ENCODE measurements at places on chromosomes 4 and X.

DNA sequence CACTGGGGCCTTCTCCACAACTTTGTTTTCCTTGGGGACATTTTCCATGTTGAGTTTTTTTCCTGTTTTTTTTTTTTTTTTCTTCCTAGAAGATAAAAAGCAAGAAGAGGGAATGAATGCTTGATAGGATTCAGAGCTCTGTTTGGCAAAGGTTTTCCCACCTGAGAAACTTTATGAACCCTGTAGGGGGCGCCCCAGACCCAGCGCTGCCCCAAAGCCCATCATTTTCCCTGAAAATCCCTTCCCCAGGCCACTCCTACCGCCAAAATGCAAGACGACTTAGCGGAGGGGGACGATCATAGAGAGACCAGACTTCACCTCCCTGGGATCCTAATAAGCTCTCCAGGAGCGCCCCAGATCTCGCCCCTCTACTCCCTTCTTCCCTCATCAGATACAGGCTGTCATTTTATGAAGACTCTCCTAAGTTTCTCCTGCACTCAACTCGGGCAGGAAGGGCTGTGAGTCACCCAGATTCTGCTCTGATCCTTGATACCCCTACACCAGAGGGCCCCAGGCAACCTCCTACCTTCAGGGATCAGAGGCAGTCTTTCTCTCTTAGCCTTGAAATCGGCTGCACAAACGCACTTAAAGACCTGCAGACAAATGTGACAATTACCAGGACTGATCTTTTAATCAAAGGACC is 1.4 kb downstream of the BEX5 start:
- ATAC-seq, result peak; percentile 11

DNA sequence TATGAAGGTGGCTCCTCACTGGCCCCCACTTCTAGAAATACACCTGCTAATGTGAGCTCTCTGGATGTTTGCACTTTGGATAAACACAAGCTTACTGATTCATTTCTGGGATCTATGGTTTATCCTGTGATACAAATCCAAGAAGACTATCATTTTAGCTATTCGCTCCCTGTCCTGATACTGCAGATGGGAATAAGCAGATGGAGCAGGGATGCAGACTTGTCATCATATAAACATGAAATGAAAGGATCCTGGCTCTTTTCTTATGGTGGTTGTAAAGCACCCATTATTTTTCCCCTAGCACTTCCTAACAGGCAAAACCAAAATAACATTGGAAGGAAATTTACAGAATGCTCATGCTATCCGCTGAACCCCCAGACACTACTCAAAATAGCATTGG is 162.9 kb upstream of the NOCT start:
- no peak for ATAC-seq

DNA sequence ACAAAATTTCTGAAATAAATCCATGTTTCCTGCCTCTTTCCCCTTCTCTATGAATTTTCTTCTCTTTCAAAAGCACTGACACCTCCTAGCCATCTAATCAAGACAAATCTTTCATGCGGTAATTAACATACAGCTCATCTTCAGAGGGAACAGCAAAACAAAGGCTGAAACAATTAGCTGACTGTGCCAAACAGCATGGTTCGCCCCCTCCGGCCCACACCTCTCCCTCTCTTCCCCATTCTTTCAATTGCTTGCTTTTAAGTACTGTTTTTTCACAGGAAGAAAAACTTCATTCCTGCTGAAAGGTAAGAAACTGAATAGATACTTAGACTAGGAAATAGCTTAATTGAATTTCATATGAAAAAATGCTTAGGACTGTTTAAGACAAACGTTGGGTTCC is 291.1 kb upstream of the NOCT start:
- no peak for ATAC-seq

DNA sequence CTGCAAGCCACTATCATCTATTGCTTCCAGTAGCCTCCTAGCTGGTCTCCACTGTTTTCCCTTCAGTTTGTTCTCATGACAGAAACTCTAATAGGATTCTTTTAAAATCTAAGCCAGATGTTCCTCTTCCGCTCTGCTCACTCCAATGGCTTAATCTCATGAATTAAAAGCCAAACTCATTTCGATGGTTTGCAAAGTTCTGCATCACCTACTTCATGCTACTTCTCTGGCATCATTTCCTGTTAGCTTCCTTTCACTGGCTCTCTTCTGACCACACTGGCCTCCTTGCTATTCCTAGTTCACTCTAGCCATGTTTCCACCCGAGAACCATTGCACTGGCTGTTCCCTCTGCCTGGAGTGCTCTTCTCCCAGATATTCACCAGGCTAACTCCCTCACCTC is 102.0 kb upstream of the LSM6 start:
- no peak for ATAC-seq

DNA sequence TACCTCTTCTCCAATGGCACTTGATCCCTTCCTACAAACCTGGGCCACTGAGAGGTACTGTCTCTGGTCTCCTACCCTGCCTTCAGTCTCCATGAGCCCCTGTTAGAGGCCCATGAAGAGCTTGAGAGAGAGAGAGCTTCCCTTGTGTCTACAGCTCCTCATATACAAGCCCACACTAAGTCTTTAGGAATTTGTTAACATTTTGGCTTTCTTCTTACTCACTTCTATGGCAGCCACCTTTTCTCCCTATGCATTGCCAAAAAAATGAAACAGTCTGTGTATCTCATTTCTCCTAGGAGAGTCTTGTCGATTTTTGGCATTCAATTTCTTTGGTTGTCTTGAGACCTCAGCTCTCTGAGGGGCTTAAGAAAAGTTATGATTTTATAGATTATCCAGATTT is 90.9 kb upstream of the LNX1 start:
- no peak for ATAC-seq

DNA sequence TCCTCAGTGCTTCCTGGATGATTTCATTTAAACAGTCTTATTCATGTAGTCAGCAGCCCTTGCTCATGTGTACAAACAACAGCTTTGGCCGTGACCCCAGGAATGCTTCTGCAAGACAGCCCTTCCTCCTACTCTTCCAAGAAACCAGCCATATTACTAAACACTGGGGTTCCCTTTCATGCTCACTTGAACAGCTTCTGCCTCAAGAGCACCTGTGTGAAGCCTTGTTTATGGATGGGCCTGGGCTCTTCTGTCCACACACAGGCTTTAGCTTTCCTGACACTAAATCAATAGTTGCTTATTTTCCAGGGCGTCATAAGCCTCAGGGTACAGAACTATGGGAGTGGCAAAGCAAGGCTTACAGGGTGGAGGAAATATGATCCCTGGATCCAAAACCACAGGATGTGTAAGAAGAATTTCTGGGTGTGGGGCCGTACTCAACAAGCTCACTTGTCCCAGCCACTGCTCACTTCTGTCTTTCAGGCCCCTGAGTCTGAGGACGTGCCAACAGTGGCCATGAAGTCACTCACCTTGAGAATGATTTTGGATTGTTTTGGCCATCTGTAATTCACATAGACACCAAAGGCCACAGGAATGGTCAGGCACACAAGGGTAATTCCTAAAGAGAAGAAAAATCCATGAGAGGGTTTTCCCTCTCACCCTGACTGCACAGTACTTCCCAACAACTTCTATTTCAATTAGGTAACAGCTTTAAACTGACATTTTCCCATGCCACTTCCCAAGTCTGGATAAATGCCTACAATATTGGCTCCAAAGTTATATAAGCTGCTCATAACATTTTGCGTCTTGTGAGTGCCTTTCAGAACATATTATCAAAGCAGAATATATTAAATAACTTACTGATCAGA is 17.7 kb downstream of the SLC10A6 start:
- no peak for ATAC-seq

- no peak for ATAC-seq
Observed at GRCh38 chrX:72258174-72258573, 18.9 kb downstream of the RPS4X start.

- no peak for ATAC-seq
Observed at GRCh38 chrX:39749135-39749534, 348.6 kb downstream of the BCOR start.

- ATAC-seq, result no peak
Observed at GRCh38 chrX:28880136-28880535, 292.9 kb downstream of the IL1RAPL1 start.

DNA sequence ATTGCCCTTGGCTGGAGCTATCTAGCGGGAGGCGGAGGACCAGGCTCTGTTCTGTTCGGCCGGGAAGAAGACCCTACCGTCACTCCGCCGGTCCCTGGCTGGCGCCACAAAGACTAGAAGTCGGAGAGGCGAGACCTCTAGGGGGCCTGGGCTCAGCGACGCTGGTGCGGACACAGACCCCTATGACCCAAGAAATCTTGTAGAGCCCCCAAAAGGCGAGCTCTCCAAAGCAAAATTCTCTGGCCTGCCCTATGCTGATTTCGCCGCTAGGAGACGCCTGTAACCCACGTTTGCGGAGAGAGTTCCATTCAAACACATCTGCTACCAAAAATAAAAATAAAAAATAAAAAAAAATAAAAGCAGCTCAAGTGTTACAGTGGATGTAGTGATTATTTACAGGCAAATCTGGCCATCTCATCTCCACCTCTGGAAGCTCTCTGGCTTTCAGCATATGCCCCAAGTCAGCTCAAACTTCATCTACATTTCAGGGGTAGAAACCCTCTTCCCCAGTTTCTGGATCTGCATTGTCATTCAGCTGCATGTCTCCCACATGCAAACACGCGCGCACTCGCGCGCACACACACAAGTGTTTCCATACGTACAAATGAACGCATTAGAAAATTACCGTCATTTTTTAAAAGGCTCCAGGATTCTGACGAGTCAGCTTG is 2.4 kb upstream of the PCDH10 start:
- ATAC-seq, result no peak

- ATAC-seq, result no peak
Observed at GRCh38 chr4:155173371-155173770, 35.1 kb upstream of the NPY2R start.

- ATAC-seq, result no peak
Observed at GRCh38 chrX:37060999-37061398, 52.8 kb downstream of the FAM47C start.

GRCh38 chr4:173242466-173243250 is 74.0 kb downstream of the GALNT7 start:
- ATAC-seq, result peak; percentile 19
